ENCODE measurements at places on chromosomes 3 and 15. TPM values are rescaled to one million over a fixed set of nuclear protein-coding genes. Genes with fewer than 3 reads are reported as not detected.

TGM4 gene
- not detected for total RNA-seq

AHSG gene
- not detected for total RNA-seq

GRM7 gene
- total RNA-seq, result not detected

TIMP4 gene
- total RNA-seq, result not detected

CHRNA3 gene
- not detected for total RNA-seq

ABHD6 gene
- 6.1 TPM for total RNA-seq

BTLA gene
- 42.6 TPM for total RNA-seq

SAMD7 gene
- total RNA-seq, result not detected

SLC12A1 gene
- total RNA-seq, result not detected

PSTPIP1 gene
- 224 TPM for total RNA-seq

POU1F1 gene
- total RNA-seq, result not detected

FBXO40 gene
- not detected for total RNA-seq
